ENCODE measurements at places on chromosomes 6 and 20.

GRCh38 chr6:36025932-36026327, 1.5 kb upstream of the SLC26A8 start:
- no peak for DNase-seq

GRCh38 chr6:126461045-126461444, 121.1 kb downstream of the CENPW start:
- DNase-seq, result no peak

GRCh38 chr20:47479093-47479492, 22.6 kb upstream of the NCOA3 start:
- no peak for DNase-seq

DNA sequence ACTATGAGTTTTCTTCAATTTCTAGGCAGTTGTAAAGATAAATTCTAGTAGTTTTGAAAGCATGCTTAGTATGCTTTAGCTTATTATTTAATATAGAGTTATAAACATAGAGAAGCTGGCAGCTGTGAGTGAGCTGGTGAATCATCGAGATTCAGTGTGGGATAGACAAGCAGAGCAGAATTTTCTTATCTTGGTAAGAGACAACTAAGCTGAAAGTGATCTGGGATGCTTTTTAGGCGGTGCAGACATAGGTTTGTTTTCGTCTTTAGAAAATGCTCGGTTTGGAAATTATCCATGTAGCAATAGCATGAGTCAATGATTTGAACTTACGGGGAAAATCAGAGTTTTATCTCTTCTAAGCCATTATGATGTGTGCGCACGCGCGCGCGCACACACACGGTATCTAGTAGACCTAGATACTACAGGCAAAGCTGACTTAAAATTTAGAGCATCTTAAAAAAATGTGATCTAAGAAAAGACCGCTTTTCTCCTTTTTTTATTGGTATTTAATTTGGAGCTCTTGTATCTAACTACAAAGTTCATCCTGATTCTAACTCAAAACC, 128.3 kb upstream of the MAP3K7 start:
- no peak for DNase-seq

DNA sequence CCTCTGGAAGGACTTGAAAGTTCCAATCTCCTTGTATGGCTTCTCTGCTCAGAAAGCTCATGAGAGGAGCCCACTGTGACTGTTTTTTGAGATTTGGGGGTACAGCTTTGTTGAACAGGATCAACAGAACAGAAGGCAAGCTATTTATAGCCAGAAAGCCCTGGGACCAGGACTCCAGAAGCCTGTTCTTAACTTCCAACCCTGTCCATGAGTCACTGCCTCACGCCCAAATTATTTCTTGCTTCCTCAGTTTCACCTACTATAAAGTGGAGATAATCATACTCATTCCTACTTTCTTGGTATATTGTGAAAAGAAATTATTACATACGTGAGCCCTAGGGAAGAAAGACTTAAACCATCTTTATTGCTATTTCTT, 100.9 kb upstream of the MARCKS start:
- DNase-seq, result no peak

GRCh38 chr6:116411284-116411623, 40.5 kb downstream of the DSE start:
- no peak for DNase-seq

GRCh38 chr20:64169091-64169560, 4.9 kb downstream of the MYT1 start:
- no peak for DNase-seq

- peak; percentile 79 for DNase-seq
Observed at GRCh38 chr6:158789115-158789917, 29.9 kb downstream of the EZR start.

DNA sequence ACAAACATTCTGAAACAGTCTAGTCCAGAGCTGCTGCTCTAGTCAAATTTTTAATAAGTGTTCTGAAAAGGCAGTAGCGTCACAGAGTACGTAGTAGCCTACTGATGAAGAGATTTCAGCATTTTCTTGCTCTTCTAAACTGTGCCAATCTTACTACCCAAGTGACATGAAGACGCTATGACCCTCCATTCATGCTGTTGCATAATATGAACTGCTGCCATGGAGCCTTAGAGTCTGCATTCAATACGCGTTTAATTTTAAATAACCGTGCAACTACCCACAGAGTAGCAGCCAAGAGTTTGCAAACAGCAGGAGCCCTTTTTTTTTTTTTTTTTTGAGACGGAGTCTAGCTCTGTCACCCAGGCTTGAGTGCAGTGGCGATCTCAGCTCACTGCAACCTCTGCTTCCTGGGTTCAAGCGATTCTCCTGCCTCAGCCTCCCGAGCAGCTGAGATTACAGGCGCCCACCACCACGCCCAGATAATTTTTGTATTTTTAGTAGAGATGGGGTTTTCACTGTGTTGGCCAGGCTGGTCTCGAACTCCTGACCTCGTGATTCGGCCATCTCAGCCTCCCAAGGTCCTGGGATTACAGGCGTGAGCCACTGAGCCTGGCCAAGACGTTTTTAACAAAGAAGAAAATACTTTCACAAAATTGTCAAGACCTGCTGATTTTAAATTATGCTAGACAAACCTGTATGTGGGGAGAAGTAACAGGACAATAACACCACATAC, 44.3 kb downstream of the EZR start:
- peak; percentile 38 for DNase-seq

DNA sequence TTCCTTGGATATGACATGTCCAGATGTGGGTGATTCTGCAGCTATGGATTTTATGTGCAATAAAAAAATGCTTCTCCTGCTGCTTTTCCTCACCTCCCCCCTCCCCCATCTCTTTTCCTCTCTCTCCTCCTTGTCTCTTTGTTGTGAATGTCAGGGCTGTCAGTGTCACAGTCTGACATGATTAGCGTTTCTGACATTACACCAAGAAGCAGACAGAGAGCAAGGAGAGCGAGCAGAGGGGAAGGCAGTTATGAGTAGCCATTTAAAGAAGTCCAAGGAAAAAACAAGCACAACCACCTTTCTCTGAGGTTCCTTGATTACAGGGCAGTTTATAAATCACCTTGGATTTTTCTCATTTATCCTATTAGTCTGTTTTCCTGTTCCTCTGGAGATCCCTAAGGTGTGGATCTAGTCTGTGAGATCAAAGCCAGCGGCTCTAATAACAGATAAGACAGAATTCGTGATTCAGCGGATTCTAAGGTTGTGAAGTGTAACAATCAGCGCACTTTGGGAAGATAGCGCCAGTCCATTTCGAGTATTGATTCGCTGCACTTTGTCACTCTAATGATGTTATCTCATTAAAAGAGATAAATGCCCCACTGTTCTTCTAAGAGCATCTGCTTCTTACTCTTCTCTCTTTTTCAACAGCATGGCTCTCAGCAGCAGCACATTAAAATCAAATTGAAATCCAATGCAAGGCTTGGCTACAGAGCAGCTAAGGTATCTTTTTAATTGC, 101.4 kb downstream of the BACH2 start:
- DNase-seq, result no peak

DNA sequence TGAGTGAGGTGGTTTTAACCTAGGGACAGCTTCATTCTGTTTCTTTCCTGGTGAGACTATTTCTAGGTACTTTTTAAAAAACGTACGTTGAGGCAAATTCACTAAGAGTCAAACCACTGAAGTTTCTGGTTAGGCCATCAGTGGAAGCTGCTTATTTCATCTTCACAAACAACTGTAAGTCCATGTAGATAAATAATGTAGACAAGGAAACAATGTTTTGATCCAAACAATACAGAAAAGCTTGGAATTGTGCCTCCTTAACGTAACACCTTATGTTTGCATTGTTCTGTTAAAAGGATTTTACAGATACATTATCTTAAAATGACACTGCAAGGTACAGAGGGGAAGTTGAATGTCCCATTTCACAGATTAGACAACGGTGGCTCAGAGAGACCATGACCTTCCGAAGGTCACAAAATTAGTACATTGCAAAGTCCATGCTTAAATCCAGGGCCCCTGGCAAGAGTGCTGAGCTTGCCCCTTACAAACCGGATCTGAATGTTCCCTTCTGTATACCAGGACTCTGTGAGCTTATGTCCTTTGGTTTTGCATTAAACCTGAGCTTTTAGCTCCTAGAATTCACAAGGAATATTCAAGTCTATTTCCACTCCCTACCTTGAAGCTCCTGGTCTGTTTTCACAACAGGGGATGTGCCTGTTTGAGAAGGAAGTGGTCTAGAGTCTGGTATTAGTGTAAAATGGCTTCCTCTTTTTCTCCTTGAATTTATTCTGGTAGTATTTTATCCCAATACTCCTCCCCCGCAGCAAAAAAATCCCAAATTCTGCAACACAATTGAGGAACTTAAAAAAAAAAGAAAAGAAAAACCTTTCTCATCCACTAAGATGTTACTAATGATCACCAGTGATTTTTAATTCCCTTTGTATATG, 28.9 kb upstream of the ZNF217 start:
- DNase-seq, result peak; percentile 34

- DNase-seq, result no peak
Observed at GRCh38 chr6:38907264-38907663, 141.3 kb upstream of the GLP1R start.

DNA sequence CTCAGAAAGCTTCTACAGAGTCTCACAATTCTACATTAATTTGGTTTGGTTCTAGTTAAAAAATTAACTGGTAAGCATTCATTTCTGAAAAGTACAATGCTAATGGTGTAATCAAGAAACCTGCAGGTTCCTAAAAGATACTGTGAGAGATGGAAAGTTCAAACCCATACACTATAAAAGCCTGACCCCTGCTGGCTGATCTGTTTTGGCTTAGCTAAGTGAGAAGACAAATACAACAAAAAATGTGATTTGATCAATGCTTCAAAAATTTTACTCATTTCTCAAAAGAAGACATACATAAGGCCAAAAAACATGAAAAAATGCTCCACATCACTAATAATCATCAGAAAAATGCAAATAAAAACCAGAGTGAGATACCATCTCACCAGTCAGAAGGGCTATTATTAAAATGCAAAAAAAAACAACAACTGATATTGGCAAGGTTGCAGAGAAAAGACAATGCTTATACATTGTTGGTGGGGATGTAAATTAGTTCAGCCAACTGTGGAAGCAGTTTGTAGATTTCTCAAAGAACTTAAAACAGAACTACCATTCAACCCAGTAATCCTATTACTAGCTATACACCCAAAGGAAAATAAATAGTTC, 102.8 kb downstream of the MOXD1 start:
- DNase-seq, result no peak

GRCh38 chr6:25844518-25844917, 12.7 kb upstream of the SLC17A1 start:
- DNase-seq, result no peak

DNA sequence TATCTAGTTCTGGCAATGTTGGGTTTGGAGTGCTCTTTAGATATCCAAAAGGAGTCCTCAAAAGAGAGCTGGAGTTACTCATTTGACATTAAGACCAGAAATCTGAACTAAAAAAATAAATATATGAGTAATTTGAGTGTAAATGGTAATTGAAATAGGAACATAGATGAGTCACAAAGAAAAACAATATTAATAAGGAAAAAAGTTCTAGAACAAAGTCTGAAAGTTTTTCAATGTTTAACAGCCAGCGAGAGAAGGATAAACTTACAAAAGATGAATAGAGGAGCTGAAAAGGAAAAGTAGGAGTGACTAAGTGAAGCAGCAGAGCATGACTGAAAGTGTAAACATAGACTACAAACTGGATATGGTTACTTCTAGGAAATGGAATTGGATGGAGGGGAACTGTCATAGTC, 46.8 kb downstream of the EPM2A start:
- no peak for DNase-seq

DNA sequence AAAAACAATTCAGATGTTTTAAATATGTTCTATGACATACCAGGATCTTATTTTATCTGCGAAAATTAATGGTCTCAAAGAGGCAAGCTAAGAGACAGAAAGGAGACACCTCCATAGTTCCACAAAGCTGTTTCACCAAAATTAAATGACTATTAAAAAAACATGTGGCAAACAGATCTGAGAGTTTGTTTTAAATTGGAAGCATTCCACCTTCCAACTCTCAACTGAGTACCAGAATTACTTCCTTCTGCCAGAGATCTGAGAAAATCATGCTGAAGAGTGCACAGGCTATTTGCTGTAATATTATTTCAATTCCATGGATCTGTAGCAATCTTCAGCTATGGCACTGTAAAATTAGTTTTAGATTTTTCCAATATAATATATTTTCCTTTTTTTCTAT, 669.5 kb upstream of the MARCKS start:
- no peak for DNase-seq

DNA sequence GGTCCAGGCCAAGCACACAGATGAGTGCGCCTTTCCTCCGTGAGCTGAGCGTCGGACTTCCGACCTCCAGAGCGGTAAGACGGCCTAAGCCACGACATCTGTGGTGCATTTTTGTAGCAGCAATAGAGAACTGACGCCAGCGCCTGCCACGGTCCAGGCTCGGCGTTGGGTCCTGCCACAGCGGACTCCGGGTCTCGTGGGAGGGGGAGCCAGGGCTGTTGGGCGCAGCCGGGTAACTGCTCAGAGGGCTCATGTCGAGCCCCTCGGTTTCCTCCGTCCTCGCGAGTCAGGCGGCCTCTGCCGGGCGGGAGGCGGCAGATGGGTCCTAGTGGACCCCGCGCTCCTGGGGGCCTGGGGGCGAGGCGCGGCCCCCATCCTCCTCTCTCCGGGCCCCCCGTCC, 216.1 kb downstream of the QKI start:
- peak; percentile 47 for DNase-seq

Measured in activated effector memory CD4-positive, alpha-beta T cell treated with anti-CD3 and anti-CD28 coated beads, Interleukin-2, amount 50 U/mL, for 16 hours (primary cell).